ENCODE measurements at places on chromosomes 2 and 18.

DNA sequence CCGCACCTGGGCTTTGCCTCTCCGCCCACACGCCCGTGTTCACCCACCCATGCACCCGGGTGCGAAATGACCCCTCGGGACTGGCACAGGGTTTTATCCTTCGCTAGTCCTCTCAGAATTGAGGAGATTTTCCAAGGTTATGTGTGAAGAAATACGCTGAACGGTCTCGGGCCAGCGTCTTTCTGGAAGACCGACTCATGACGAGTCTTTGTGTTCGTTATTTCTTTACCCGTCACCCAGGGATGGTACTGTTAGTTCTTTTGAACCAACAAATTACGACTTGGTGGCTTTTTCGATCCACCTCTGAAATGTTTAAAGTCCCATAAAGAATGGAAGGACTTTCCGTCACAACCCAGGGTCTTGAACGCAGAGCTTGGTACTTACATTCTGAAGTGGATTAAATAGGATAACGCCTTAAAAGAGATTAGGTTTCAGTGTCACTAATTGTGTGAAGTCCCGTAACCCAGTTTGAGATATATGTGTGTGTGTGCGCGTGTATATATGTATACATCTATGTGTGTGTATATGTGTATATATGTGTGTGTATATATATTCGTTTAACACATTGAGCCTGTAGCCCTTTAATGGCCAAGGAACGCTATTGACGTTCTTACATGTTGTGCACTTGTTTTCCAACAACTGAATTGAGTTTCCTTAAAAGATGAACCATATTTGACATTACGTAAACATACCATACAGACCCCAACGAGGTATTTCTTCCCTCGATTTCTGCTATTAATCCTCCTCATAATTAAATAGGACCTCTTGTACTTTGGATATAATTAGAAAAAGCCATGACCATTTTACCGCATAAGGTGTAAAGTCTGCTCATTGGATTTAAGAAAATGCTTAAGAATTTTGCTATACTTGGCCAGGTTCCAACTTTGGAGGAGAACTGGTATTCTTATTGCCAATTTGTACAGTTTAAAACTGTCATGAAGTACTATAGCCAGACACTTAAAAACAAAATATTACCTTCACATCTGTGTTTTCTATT, 889 bp downstream of the ZC3H15 start:
- no peak for DNase-seq

DNA sequence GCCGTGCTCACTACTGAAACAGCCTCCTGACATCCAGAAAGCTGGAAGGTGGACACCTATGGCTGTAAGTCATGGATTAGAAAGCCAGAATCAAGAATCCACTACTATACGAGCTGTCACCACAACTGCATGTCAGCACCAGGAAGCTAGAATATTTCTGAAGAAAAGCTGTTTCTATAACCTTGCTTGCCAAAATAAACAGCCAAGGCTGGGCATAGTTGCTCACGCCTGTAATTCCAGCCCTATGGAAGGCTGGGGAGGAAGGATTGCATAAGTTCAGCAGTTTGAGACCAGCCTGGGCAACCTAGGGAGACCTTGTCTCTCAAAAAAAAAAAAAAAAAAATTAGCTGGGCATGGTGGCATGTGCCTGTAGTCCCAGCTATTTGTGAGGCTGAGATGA, 96.3 kb upstream of the GAREM1 start:
- no peak for DNase-seq

DNA sequence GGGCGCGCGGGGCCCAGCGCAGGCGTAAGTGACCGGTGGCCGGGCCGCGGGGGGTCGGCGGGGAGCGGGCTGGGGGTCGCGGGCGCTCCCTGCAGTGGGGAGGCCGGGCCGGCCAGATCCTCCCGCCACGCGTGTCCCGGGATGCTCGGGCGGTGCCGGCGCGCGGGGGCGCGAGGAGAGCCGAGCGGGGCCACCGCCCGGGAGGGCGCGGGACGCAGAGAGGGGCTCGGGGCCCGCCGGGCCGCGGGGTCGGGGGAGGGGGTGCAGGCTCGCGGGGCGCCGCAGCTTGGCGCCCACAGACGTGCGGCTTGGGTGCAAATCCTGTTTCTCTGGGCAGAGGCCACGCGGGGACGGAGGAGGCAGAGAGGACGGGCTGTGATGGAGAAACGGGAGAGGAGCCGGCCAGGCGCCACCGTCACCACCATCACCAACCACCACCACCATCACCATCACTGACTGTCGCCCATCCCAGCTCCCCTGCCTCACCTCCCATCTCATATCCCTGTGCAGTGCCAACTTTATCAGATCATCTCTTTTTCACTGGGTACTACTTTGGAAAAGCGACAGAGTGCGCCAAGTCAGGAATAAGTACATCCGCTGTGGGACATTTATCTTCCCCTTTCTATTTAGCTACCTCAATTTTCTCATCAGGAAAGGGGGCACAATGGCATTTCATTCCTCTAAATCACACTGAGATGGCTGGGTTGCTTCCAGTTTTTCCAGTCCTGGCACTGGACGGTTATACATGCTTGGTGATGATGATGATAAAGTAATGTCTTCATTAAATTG, 97.2 kb upstream of the GPR45 start:
- no peak for DNase-seq

DNA sequence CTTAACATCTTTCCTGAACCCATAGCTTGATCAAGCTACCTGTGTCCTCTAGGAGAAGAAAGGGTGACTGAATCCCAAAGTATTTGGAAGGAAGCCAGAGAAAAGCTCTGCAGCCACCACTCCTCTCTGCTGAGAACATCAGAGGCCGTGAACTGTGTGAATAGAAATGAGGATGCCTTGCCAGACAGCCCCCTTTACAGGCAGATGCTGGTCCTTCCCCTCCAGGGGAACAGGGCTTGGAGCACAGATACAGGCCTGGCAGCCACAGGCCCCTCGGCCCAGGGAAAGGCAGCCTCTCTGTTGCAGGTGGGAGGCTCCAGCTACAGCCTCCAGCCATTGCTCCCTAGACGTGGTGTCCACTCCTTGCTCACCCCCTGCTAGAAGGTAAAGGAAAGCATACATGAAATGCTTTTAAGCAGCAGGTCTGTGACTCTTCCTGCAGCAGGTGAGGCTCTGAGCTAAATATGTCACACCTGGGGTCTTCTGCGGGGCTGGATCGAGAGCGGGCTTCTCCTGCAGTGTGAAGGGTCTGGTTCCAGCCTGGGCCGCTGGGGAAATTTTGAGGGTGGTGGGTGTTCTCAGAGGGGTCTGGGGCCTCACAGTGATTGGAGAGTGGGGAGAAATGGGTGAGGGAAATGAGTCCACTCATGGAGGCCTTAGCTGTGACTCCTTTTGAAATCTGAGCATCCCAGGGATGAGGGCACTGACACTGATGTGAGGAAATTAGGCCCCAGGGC, 234.0 kb downstream of the KLHL29 start:
- DNase-seq: no peak

DNA sequence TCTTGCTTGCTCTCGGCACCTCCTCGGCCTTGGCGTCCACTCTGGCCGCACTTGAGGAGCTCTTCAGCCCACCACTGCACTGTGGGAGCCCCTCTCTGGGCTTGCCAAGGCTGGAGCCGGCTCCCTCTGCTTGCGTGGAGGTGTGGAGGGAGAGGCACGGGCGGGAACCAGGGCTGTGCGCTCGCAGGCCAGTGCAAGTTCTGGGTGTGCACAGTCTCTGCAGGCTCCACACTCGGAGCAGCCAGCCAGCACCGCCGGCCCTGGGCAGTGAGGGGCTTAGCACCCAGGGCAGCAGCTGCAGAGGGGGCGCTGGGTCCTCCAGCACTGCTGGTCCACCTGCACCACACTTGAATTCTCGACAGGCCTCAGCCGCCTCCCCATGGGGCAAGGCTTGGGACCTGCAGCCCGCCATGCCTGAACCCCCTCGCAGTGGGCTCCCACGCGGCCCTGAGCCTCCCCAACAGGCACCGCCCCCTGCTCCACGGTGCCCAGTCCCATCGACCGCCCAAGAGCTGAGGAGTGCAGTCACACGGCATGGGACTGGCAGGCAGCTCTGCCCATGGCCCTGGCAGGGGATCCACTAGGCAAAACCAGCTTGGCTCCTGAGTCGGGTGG, 411.2 kb upstream of the CHAC2 start:
- DNase-seq: no peak

GRCh38 chr2:161134547-161135518, 25.4 kb upstream of the TANK start:
- DNase-seq: no peak

GRCh38 chr18:36322408-36322728, 24.9 kb downstream of the FHOD3 start:
- DNase-seq: no peak

GRCh38 chr18:46080156-46080555, 8.1 kb upstream of the PSTPIP2 start:
- DNase-seq: no peak

All from CD4-positive, alpha-beta T cell treated with Interleukin-17A for 4 hours (primary cell).